Stimulated activated CD4-positive, alpha-beta T cell treated with anti-CD3 and anti-CD28 coated beads, Interleukin-4, amount 100 ng/mL, for 24 hours (primary cell): ENCODE measurements at places on chromosomes 7 and 10.

GRCh38 chr10:44395396-44395795, 10.5 kb upstream of the CXCL12 start:
- no peak for DNase-seq

- DNase-seq = no peak
Observed at GRCh38 chr10:88953662-88954061, 1.1 kb upstream of the ACTA2 start.

DNA sequence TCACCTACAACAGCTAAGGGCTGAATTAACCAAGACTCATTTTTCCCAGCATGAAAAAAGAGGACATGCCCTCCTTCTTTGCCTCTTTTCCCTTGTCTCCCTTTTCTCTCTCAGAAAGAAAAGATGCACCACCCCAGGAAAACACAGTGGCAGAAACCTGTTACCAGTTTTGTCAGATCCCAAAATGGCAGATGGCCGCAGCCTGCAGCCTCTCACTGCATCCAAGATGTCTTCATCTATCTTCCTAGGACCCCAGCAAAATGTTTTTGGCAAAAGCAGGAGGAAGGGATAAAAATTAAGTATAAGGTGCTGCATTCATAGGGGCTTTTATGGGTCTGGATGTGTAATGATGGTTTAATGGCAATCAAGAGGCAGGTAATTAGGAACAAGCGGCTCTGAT, 266.6 kb upstream of the NPVF start:
- DNase-seq = no peak

GRCh38 chr10:70674560-70675495, 2.5 kb downstream of the ADAMTS14 start:
- no peak for DNase-seq

GRCh38 chr10:132480356-132480755, 57.2 kb upstream of the INPP5A start:
- no peak for DNase-seq

DNA sequence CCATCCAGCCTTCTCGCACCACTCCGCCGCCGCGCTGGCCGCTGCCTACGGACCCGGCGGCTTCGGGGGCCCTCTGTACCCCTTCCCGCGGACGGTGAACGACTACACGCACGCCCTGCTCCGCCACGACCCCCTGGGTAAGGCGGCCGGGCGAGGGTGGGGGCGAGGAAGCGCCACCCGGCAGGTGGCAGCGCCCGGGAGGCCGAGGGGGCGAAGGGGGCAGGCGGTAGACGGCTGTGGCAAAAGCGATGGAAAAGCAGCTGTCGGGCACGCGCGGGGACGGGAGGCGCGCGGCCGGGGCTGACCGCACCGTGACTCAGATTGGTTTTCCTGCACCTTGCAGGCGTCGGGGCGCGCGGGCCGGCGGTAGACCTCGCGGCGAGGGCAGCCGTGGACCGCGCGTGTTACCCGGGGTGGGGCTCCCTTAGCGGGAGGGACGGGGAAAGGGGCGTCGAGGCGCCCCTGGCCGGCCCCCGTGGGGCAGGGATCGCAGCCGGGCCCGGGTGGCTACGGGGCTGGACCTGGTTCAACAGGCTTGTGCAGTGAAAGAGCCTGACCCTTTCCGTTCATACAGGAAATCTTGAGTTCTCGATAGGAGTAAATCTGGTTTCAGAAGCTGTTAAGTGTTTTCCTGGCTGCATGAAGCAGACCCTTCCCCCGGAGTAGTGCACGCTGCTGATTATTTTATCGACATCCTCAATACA, 608 bp downstream of the HHEX start:
- peak; percentile 52 for DNase-seq

- no peak for DNase-seq
Observed at GRCh38 chr10:131233611-131234258, 77.8 kb downstream of the TCERG1L start.

- no peak for DNase-seq
Observed at GRCh38 chr10:8006274-8006999, 48.1 kb upstream of the GATA3 start.

DNA sequence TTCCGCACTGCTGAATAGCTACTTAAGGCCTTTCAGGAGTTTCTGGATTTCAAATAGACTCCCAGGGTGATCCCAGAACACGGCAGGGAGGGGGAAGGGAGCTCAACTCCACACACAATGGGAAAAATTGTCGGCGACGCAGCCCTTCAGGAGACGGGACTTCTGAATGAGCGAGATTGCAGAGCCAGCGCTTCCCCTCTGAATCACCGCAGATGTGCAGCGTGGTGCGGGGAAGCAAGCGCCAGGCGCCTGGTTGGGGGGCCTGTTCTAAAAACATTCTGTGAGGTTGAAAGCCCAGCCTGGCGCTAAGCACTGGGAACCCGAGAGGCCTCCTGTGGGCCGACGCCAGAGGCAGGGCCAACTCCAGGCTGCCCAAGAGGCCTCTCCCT, 163.3 kb downstream of the MAD1L1 start:
- DNase-seq = no peak

- no peak for DNase-seq
Observed at GRCh38 chr10:2627969-2628368, 439.4 kb upstream of the PFKP start.

GRCh38 chr7:27576360-27576944, 86.2 kb downstream of the HIBADH start:
- DNase-seq = no peak

- DNase-seq = no peak
Observed at GRCh38 chr10:97195706-97196222, 10.0 kb upstream of the SLIT1 start.

GRCh38 chr7:135409845-135410542, 99.9 kb downstream of the CNOT4 start:
- no peak for DNase-seq

GRCh38 chr10:10817609-10818008, 200.1 kb upstream of the CELF2 start:
- no peak for DNase-seq

DNA sequence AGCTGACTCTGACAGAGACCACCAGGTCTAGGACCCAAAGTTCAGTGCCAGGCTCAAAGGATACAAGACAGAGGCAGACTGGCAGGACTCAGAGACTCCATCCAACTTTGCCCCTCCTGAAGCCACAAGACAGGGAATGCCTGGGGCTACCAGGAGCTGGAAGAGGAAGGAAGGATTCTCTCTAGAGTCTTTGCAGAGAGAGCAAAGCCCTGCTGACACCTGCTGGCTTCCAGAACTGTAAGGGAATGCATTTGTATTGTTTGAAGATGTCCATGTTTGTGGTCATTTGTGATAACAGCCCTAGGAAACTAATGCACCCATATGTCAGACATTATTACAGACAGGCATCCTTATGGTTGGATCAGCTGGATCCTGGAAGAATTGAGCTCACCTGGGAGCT, 132.3 kb upstream of the C7orf33 start:
- DNase-seq = no peak

DNA sequence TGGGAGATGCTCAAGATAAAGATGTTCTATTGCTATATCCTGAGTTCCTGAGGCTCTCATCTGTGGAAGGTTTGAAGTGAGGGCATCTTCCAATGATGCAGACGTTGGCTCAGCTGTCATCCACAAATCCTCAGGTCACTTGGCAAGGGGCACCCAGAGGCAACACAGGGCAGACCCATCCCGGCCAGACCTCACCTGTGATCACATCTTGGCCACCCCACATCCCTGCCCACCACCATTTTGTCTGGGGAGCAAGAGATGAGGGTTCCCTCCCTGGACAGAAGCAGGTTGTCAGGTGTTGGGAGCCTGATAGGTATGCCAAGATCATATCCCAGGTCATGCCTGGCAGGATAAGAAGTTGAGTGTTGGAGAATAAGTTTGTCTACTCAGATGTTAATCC, 918.2 kb upstream of the ZNF722 start:
- no peak for DNase-seq

- DNase-seq = no peak
Observed at GRCh38 chr7:104794154-104794553, 219.9 kb upstream of the KMT2E start.

DNA sequence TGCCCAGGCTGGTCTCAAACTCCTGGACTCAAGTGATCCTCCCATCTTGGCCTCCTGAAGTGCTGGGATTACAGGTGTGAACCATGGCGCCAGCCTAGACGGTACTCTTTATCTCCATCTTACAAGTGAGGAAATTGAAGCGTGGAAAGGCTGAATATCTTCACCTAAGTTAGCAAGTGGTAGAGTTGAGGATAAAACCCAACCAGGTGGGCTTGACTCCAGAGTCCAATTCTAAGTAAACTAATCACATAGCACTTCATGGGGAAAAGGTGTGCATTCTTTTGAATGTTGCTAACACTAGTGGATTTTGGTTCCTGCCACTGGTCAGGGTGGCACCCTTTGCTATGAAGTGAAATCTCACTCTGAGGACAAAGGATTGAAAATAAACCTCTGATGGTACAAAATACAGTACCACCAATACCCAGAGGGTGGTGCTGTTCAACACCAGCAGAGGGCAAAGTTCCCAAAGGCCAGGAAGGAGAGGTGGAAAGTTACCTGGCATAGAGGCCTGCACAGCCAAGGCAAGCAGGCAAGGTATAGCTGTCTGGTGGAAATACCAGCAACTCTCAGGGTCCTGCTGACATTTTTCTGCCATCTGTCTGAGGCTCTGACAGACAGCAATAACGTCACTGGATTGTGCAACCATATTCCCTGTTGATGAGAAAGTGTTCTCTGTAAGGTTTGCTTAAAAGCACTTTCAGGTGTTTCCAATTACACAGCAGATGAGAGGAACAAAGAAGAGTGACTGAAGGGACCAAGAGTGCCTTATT, 17.6 kb downstream of the ZDHHC16 start:
- DNase-seq = peak; percentile 51

GRCh38 chr7:24723178-24723530, 34.1 kb downstream of the GSDME start:
- no peak for DNase-seq

DNA sequence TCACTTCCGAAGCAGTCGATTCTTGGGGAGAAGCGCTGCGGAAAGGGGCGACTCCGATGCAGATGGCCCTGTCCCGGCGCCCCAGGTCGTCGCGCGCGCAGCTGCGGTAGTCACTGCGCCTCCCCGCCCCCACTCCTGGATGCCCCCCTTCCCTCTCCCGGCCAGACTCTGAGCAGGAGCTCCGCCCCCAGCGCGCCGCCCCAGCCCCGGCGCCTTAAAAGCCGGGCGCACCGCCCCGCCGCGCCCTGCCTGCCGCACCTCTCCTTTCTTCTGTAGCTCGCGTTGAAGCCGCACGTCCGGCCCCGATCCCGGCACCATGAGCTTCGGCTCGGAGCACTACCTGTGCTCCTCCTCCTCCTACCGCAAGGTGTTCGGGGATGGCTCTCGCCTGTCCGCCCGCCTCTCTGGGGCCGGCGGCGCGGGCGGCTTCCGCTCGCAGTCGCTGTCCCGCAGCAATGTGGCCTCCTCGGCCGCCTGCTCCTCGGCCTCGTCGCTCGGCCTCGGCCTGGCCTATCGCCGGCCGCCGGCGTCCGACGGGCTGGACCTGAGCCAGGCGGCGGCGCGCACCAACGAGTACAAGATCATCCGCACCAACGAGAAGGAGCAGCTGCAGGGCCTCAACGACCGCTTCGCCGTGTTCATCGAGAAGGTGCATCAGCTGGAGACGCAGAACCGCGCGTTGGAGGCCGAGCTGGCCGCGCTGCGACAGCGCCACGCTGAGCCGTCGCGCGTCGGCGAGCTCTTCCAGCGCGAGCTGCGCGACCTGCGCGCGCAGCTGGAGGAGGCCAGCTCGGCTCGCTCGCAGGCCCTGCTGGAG, at the start of gene INA:
INA (plus strand) TSS at position 243 of the 817 bp plus-strand sequence; CDS start at position 317, 74 bp downstream.
- DNase-seq = peak; percentile 10

- no peak for DNase-seq
Observed at GRCh38 chr7:131747658-131748232, 191.3 kb upstream of the PODXL start.

- DNase-seq = no peak
Observed at GRCh38 chr7:65475734-65476319, 102.2 kb downstream of the ZNF92 start.

- no peak for DNase-seq
Observed at GRCh38 chr7:136956232-136956631, 87.8 kb downstream of the CHRM2 start.

- no peak for DNase-seq
Observed at GRCh38 chr10:98351831-98352402, 63.1 kb downstream of the PYROXD2 start.

GRCh38 chr7:117269886-117270285, 53.0 kb downstream of the WNT2 start:
- DNase-seq = no peak

DNA sequence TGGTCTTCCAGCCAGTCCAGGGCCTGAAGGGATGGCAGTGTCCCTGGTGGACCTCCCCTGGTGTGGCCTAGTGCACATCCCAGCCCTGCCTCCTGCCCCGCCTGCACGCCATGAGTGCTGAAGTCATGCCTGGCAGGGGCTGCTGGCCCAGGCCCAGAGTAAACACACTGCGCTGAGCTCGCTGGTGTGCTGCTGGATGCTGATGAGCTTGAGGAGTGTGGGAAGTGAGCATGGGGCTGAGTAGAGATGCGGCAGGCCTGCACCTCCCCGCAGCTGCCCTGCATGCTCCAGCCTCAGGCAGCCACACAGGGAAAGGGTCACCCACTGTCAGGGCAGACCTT, 43.2 kb downstream of the HTRA1 start:
- no peak for DNase-seq

DNA sequence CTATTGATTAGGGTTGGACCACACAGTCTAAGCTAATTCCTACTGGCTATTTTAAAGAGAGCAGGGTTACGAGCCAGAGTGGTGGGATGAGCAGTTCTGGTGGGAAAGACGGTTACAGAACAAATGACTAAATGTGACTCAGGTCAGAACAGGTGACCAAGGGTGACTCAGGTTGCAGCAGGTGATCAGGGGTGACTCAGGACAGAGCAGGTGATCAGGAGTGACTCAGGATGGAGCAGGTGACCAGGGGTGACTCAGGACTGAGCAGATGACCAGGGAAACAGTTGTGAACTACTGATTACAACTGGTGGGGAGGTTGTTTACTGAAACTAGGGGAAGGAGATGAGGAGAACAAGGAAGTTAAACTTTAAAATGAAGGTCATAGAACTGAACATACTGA, 366.3 kb downstream of the ABCA13 start:
- no peak for DNase-seq

- DNase-seq = no peak
Observed at GRCh38 chr7:105642264-105642663, 61.0 kb upstream of the EFCAB10 start.
